ENCODE measurements at places on chromosomes 1 and 21.

- DNase-seq = no peak
Observed at GRCh38 chr1:155379180-155379579, 58.5 kb downstream of the RUSC1 start.

DNA sequence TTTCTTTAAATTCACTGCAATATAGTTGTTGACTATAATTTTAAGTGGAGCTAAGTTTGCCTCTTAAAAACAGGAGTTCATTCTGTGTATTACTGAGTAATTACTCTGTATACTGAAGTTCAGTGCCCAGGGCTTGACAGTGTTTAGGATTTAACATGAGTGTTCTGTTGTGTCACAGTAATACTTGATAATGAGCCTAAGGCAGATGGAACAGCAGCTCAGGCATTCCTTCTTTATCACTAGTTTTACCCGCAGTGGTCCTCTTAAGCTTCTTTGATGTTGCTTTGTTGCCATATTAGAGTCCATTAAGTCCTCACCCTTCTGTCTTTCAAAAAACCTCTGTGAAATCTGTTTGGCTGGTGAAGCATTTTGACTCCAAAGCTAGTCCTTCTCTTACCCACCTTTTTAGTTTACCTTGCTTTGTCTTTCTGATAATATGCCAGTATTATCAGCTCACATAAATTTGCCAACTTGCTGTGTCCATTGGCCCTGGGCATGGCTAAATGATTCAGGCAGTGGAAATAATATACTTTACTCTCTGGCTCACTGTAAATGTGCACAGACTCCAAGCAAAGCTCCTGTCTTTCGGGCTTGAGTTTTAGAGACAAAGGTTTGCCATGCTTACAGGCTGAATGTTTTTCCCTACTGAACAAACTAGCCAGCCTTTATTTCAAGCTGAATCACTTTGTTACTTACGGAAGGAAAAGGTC lies 17.7 kb downstream of the HIPK1 start:
- no peak for DNase-seq

GRCh38 chr1:244450597-244451538 lies 841 bp downstream of the ADSS2 start:
- DNase-seq = no peak

DNA sequence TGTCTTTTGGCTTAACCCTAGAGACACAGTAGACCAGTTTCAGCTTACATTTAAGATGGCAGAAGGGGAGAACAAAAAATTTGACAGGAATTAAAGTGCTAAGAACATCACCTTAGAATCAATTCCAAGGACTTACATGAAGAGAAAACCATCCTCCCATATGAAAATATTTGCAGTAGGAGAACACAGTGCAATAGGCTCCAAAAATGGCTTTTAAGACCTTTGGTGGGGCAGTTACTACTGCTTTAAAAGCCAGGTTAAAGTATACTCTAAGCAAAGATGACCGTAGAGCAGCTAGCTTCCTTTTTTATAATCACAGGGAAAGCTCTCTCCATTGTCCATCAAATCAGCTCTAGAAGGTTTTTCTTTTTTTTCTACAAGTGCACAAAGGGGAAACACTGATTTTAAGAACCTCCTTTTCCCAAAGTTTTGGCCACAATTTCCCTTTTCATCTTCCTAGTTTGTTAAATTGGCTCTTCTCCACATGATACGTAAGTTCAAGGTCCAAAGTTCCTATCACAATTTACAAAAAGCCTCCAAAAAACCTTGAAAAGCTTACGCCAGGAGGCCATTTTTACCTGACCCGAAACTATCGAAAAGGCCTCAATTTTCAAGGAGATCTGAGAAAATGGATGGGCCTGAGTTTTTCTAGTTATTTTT lies 3.3 kb downstream of the TXNIP start:
- no peak for DNase-seq
